ENCODE measurements at places on chromosomes 1 and 21.

- no peak for DNase-seq
Observed at GRCh38 chr1:5580926-5581325, 411.3 kb downstream of the NPHP4 start.

- DNase-seq = no peak
Observed at GRCh38 chr1:62922006-62922405, 138.1 kb downstream of the ATG4C start.

DNA sequence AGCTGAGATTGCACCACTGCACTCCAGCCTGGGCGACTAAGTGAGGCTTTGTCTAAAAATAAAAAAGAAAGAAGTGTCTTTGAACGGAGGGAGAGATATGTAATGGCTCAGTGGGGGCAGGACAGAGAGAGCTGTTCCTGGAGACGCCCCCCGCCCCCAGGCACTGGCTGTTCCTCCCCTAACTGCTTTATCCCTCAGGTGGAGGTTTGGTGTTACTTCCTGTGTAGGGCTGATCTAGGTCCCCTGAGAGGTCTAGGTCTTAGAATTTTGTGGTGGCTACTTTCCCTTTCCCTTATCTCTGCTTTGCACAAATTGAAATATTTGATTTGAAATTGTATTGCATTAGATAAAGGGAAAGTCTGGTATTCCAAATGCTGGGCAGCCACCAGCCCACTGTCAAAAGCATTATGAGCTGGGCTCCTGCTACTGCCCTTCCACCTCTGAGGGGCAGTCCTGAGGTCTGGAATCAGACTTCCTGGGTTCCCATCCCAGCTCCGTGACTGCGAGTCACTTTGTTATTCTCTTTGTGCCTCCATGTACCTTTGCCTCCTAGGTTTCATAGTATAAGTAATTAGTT is 134.8 kb upstream of the KIF26B start:
- no peak for DNase-seq

- DNase-seq = no peak
Observed at GRCh38 chr1:229325853-229326487, 16.9 kb downstream of the CCSAP start.

DNA sequence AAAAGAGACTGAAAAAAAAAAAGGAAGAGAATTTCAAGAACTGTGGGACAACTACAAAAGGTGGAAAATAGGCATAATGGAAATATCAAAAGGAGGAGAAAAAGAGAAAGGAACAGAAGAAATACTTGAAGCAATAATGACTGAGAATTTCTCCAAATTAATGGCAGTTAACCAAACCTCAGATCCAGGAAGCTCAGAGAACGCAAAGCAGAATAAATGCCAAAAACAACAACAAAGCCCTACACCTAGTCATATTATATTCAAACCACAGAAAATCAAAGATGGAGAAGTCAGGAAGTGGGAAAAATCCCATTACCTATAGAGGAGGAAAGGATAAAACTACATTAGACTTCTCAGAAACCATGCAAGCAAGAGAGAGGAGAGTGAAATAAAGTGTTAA is 20.7 kb upstream of the AHCYL1 start:
- DNase-seq = no peak

GRCh38 chr1:104765085-104765484 is 1015.4 kb downstream of the AMY1C start:
- DNase-seq = no peak

DNA sequence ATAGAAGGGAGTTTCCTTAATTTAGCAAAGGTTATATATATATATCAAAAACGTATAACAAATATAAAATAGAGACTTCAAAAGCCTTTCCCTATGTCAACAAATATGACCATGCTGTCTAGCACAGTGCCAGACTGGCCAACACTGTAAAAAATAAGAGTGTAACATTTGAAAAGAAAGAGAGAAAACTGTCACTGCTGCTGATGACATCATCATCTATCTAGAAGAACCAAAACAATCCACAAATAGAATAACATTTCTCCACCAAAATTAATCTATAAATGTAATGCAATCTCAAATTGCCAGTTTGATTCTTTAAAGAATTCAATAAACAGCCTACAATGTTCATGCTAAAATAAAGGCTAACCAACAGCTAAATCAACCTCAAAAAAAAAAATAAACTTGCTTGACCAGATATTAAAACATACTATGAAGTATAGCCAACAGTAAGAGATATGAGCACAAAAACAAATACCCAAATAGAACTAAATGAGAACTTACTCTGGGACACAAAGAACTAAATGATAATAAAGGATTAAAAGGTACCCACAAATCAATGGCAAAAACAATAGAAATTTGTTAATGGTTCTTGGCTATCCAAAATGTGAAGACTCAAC is 50.2 kb downstream of the ENAH start:
- no peak for DNase-seq
